ENCODE measurements at places on chromosomes 2 and 18.

DNA sequence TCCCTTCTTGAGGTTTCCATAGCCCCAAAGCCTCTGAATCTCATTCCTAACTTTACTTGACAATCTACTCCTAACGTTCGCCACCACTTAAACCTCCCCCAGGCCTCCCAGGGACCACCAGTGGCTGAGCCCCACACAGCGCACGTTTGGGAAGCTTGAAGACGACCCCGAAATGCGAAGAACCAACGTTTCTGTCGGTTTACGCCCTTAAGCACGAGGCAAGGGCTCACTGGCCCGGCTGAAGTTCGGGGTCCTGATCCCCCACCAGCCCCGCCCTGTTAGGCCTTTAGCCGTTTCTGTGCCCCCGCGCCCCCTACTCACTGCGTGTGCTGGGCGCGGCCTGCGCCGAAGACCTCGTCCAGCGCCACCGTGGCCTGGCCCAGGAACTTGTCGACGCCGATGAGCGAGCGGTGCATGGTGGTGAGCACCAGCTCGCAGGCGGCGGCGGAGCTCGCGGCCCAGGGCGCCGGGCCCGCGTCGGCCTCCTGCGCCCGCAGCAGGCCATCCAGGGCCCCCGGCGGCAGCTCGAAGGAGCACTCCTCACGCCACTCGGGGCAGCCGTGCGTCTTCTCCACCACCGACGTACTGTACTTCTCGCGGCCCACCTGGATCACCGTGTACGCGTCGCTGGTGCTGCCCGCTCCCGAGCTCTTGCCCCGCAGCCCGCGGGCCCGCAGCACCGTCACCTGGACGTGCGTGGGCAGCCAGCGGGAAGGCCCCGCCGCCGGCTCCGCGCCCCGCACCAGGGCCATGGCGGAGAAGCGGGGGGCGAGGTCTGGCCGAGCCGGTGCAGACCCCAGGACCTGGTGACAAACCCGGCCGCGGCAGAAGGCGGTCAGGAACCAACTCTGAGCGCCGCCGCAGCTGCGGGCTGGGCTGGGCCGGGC, 479 bp downstream of the RAB11FIP5 start:
- peak; percentile 6 for DNase-seq

DNA sequence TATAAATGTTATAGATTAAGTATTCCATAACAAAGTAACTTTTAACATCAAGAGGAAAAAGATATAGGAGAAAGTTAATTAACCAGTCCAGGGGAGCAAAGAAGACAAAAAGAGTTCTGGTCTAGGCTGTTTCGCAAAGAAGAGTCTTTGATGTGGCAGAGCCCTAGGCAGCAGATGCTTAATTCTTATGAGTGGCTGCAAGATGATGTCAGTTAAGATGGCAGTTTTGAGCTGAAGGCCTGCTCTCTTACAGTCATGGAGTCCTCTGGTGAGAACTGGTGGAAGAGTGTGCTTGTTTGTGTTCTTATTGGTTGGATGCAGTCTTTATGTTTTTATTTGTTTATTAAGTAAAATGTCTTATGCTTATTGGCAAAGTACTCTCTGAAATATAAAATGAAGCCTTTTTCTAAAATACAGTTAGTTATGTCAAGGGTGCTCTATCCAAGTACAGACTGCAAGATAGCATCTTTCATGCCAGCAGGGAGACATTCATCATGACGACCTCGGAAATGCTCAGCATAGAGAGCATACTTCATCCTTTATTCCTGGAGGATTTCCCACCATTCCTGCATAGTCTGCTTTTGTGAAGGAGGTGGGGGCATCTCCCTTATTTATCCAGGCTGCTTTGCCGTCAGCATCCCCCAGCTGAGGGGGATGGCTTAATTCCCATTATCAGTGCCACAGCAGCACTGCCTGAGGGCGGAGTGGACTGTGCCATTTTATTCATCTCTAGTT, 38.9 kb upstream of the SERPINE2 start:
- DNase-seq, result no peak

DNA sequence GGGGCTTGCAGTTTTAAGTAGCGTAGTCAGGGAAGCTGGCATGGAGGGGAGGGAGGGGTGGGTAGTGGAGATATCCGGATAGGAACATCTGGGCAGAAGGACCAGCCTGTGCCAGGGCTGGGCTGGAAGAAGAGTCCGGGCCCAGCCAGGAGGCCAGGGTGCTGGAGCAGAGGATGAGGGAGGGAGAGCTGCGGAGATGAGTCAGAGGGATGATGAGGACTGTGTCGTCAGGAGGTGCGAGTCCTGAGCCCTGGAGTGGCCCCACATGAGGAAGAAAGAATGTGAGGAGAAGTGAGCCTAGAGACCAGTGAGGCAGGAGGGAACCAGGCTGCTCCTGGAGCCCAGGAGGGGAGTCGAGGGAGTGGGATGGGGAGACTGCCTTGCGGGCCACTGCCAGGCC, 82.4 kb downstream of the CTIF start:
- no peak for DNase-seq

- DNase-seq, result no peak
These were observed 106.8 kb upstream of the FN1 start for GRCh38 chr2:215542690-215543089.

- DNase-seq, result no peak
These were observed 35.0 kb downstream of the TSN start for GRCh38 chr2:121790276-121790956.

DNA sequence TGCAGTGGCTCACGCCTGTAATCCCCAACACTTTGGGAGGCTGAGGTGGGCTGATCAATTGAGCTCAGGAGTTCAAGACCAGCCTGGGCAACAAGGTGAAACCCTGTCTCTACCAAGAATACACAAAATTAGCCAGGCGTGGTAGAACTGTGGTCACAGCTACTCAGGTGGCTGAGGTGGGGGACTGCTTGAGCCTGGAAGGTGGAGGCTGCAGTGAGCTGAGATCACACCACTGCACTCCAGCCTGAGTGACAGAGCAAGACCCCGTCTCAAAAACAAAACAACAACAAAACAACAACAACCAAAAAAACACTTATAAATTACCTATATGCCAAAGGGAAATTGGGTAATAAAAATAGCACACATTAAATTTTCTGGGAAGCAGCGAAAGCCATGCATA, 141.6 kb downstream of the HDAC4 start:
- DNase-seq, result no peak

GRCh38 chr2:224901121-224901676, 141.1 kb downstream of the DOCK10 start:
- DNase-seq, result no peak

DNA sequence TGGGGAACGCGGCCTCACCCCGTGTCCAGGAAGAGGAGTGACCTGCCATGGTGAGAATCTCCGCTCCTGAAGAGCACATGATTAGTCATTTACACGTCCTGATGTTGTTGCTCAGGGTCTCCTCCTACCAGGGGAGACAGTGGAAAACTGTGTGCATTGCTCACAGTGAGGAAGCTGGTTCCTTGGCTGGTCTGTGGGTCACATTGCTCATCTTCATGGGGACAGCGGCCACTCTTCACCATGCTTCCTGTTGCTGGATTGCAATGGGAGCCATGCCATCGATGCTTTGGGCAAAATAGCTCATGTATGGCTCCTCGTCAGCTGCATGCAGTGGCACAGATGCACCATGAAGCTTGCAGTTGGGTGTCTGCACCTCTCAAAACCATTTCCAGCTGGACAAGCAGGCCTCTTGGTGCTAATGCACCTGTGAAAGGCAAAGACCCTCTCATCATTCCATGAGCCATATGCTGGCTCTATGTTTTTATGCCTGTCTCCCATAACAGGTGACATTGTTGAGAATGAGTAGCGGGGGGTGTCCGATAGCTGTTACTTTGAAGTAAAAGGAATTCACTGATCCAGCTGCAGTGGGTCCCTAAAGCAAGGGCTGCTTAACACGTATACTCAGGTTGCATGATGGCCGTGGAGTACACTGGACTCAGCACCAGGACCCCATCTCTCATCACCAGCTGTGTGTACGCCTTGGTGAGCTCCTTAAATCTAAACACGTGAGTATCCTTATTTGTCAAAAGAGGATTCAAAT, 135.0 kb upstream of the ALKAL2 start:
- no peak for DNase-seq
